NCI-H460 (cell line): ENCODE measurements at places on chromosomes 3 and 15.

DNA sequence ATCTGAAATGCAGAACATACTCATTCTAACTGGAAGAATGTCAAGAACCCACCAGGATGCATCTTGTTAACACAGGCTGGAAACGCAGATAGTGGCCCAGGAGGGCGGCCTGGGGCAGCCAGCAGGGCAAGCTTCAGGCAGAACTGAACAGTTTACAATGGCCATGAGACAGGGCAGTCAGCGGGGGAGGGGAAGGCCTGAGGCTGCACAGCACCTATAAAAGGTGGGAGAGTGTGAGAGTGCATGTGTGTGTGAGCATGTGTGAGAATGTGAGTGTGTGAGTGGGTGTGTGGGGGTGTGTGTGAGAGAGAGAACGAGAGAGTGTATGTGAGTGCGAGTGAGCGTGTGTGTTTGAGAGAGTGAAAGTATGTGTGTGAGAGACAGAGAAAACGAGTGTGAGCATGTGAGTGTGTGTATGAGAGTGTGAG is 26.8 kb upstream of the SLCO2A1 start:
- no peak for DNase-seq

GRCh38 chr3:116337229-116337628 is 108.1 kb downstream of the LSAMP start:
- DNase-seq = no peak

GRCh38 chr3:107216711-107217110 is 160.5 kb upstream of the CCDC54 start:
- no peak for DNase-seq

GRCh38 chr3:106913111-106913698 is 464.0 kb upstream of the CCDC54 start:
- no peak for DNase-seq

GRCh38 chr3:28138043-28138610 is 103.3 kb upstream of the CMC1 start:
- no peak for DNase-seq

DNA sequence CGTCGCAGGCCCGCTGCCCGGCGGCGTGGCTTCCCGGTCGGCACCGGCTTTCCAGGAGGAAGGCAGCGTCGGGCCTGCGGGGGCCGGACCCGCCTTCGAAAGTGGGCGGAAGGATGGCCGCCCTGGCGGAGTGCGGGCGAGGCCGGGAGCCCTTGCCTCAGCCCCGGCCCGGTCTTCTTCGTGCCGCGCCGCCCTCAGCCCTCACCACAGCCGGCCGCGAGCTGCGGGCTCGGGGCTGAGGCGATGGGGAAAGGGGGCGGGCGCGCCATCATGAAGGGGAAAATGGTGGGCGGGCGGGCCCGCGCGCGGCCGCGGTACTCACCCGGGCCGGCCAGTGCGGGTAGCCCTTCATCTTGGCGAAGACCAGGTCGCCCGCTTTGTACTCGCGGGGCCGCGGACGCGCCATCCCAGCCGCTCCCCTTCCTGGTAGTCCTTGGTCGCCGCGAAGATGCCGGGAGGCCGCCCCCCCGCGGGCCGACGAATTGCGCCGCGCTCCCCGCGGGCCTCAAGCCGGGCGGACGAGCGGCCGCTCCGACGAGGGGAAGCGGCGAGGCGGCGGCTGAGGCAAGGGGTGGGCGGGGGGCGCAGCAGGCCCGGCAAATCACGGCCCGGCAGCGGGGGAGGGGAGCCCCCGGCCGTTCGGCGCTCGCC is 489 bp downstream of the HDGFL3 start:
- DNase-seq = no peak

GRCh38 chr3:31382856-31383255 is 149.9 kb upstream of the STT3B start:
- DNase-seq = no peak

- DNase-seq = no peak
These were observed 144.2 kb downstream of the ANO10 start for GRCh38 chr3:43477600-43477999.

GRCh38 chr3:69120879-69121464 is 1.4 kb downstream of the LMOD3 start:
- DNase-seq = peak; percentile 78

DNA sequence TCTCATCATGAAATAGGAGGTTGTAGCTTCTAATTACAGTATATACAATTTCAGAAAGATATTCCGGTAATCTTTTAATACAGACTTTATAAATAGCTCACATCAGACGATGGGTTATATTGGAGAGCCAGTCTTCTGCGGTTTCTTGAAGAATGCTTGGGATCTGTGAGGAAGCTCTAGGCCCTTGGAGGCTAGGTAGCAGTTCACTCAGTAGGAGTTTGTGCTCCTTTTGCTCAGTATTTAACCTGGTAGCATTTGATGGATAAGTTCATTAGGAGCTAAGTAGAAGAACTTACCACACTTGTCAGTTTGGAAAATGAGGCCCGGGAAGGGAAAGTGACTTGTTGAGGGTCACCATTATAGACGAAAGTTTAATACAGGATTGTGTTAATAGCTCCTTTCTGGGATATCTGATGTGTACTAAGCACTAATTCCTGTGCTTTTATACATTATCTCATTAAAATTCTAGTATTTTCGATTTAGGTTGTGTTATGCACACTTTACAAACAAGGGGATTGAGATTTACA is 2.8 kb downstream of the FNDC3B start:
- DNase-seq = no peak

DNA sequence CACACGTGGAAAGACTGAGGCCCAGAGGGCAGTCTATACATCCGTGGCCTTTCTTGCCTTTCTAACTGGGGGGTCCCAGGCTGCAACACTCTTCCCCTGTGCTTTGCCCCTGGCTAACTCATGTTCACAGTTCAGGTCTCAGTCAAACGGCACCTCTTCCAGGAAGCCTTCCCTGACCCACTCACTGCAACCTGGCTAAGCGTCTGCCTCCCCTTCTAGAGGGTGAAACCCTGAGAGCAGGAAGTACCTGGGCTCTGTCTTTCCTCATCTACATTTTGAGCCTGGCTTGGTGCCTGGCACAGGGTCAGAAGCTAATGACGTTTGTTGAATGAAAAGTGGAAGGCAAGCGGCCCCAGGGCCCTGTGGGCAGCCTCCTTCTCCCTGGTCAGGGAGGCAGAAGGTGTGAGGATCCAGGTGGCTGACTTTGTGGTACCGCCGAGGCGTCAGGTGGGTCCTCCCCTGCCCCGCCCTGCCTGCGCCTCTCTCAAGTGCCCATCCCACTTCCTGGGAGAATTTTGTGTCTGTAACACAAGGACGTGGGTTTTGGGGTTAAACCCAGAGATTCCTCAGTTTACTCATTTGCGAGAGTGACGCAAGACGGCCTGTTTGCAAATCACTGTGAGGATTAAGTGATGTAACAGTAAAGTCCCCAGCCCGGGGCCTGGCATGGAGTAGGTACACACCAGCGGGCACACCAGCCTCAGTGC is 32.1 kb downstream of the DNASE1L3 start:
- DNase-seq = no peak

- no peak for DNase-seq
These were observed 4.1 kb upstream of the TSC22D2 start for GRCh38 chr3:150404023-150404422.

DNA sequence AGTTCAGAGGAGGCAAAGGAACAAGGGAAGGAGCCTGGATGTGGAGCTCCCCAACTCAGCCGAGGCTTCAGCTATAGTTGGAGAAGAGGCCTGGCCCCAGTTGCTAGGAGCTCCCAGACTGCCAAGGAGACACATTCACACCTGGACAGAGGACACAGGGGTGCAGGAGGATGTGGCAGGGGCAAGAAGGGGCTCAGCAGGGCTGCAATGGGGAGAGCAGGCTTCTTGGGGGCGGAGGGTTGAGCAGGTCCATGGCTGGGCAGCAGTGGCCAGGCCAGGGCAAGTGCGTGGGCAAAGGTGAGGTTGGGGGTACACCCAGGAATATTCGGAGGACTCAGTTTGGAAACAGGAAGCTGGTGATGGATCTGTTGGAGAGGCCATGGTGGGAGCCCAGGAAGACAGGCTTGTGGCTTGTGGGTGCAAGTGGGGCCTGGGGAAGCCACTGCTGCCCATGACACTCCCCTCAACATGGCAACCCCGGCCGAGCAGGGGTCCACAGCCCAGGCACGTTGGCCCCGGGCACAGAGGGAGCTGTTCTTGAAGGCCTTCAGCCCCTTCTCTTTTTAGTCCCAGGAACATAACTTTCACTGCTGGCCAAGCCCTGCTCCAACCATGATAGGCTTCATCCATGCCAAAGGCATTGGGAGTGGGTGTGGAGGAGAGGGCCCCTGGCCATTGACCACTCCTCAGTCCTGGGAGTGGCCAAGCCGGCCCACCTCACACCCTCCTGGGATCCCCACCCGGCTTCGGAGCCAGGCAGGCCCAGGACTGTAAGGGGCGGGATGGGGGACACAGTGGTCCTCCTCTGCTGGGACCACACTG is 33.3 kb downstream of the TSPAN3 start:
- no peak for DNase-seq

DNA sequence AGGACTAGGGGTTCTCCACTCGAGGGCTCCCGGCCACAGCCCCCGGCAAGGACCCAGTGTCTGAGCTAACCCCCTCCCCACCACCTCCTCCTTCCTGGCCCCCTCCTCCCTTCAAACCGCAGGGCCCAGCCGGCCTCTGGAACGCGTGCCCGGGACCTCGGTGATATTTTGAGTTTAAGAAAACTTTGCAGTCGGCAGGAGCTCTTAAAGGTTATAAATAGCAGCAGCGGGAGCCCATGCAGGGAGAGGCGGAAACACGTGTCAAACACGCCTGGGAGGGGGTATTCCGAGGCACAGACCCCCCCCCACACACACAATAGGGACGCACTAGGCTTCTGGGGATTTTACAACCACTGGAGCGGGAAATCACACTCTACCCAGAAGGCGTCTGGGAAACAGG is 3.1 kb upstream of the PTH1R start:
- DNase-seq = no peak

- DNase-seq = peak; percentile 41
These were observed 355.4 kb downstream of the OTOL1 start for GRCh38 chr3:161851941-161852566.
